H4 (cell line): ENCODE measurements at places on chromosomes 1 and 21. TPM values are rescaled to one million over a fixed set of nuclear protein-coding genes. Genes with fewer than 3 reads are reported as not detected.

Gene HUNK
- 1.5 and 1.9 TPM in 2 replicates for total RNA-seq

Gene FAM72D
- total RNA-seq: 3.8 TPM in 2 replicates

Gene SERINC2
- total RNA-seq: 9.9 and 15.0 TPM in 2 replicates

Gene CELF3
- total RNA-seq: not detected in 2 replicates

Gene LCE6A
- total RNA-seq: not detected in 2 replicates

Gene ELAPOR1
- 1.1 TPM in 2 replicates for total RNA-seq

Gene SPATA45
- 0.75 TPM in 1 of 2 replicates, not detected in the other for total RNA-seq

Gene ZNF683
- total RNA-seq: not detected in 2 replicates

DNA sequence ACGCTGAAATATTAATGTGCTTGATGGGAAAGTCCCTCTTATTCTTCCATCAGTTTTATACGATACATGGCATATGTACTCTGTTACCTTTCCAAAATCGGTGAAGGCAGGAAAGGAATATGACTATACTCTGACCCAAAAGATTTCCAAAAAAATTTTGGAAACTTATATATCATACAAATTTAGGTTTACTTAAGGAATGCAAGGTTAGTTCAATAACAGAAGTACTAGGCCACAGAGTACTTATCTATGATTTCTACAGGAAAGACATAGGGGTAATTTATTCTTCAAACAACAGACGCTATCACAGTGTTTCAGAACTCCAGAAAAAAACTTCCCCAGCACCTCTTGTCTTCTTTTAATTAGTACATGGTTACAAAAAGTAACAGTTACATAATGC, 84.8 kb downstream of the COP1 start:
- no peak for DNase-seq

DNA sequence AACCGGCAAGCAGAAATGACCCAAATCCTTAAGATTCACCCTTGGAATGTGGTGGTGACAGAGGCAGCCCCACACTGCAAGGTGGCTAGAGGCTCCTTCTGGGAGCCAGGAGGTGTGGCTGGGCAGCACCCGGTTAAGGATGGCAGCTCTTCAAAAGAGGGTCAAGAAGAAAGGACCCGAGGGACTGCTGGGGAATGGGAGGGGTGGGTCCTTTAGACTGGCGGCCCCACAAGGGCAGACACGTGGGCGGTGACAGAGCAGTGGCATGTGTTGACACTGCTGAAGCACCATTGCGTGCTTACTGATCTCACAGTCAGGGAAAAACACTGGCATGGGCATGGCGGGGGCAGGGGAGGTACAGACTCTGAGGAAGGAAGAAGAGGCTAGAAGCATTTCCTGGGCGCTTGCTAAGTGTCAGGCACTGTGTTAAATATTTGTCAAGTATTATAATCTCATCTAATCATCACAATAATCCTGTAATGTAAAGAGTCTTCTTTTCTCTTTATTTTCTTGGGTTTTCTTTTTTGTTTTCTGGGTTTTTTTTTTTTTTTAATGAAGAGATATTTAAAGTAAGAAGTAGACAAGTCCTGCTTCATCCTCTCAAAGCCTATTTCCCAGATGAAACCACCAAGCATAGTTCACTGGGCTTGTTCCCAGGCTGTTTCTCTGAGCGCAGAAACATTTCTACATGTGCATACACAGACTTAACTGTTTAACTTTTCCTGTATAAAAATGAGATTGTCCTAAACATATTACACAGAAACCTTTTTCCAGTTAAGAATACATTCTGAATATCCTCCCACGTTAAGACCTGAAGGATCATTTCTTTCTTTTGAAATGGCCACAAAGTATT, 165.8 kb upstream of the EDN2 start:
- DNase-seq: peak; percentile 71

GRCh38 chr1:226023735-226024134, 24.6 kb upstream of the SDE2 start:
- DNase-seq: no peak

- DNase-seq: no peak
These were observed 35.3 kb upstream of the DMRTA2 start for GRCh38 chr1:50458507-50458906.

DNA sequence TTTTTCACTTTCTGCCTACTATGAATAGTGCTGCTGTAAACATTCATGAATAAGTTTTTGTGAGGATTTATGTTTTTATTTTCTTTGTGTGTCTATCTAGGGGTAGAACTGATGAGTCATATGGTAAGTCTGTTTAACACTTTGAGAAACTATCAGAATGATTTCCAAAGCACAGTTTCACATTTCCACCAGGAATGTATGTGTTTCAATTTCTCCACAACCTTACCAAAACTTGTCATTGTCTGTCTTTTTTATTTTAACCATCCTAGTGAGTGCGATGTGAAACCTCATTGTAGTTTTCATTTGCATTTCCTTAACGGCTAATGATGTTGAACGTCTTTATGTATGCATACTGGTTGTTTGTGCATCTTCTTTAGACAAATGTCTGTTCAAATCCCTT, 23.5 kb downstream of the RNASEL start:
- DNase-seq: no peak

- peak; percentile 81 for DNase-seq
These were observed 32.1 kb upstream of the KCNE1 start for GRCh38 chr21:34544032-34544496.

DNA sequence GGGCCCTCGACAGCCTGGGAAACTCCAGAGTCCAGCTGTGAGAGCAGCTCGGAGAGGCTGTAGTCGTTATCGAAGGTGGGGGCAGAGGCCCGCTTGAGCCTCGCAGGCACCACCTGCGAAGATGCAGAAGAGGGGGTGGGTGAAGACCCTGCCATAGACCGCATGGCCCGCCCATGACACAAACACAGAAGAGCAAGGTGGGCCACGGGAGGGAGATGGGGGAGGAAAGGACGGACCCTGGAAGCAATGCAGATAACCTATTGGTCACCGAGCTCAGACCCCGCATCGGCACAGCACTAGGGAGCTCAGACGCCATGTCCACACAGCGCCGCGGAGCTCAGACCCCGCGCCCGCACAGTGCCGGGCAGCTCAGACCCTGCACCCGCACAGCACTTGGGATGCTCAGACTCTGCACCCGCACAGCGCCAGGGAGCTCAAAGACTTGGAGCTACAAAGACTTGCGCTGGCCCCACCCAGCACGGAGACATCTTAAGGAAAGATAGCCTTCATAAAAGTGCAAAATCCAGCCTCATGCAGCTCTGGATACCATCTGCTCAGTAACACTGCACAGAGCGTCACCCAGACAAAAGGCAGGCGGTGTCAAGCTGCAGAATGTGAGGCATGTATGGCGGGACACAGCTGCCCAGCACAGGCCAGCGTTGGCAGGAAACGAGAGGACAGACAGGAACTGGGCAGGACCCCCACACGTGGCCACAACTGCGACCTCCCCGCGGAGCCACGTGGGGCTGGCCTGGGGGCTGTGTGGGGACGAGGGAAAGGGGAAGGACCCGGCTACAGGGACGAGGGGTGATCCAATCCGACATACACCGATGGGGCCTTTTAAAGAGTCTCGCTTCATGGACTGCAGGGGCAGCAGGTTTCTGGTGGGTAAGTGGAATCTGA, 22.6 kb downstream of the RIPK4 start:
- DNase-seq: no peak

GRCh38 chr1:162660574-162660973, 28.3 kb downstream of the DDR2 start:
- DNase-seq: no peak

DNA sequence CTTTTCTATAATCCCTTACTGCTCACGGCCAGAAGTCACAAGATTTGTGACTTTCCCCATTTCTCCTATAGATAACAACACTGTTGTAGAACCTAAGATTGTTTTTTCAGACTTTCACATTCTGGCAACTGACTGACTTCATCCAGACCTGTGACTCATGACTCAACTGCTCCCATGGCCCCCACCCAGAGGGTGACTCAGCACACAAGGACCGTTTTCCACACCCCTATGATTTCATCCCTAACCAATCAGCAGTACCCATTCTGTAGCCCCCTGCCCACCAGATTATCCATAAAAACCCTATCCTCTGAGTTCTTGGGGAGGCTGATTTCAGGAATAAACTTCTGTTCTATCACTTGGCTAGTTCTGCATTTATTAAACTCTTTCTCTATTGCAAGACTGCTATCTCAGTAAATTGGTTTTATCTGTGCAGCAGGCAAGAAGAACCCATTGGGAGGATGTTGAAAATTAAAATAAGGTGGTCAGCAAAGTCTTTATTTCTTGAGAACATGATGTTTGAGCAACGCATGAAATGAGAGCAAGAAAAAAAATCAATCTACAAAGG, 79.7 kb downstream of the NGF start:
- no peak for DNase-seq

- DNase-seq: no peak
These were observed 81.1 kb downstream of the TENT5C start for GRCh38 chr1:117686907-117687306.

DNA sequence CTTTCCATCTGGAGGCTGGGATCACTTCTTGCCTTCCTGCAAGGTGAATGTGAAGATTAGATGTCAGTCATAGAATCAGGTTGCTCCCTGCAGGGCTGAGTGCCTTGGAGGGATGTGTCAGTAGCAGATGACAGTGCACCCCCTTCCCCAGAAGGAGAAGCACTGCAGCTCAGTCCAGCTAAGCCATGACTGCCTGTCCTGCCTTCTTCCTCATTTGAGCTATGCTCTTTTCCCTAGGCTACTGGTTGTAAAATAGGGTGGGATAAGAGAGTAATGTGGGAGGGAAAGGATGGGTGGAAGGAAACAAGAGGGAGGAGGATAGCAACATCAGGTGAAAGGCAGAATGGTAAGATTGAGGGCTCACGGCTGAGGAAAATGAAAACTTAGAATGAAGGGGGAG, 11.1 kb upstream of the FABP3 start:
- DNase-seq: no peak

GRCh38 chr21:40056031-40056430, 188.8 kb downstream of the PCP4 start:
- no peak for DNase-seq

GRCh38 chr1:47367651-47368050, 34.1 kb downstream of the CMPK1 start:
- no peak for DNase-seq

- no peak for DNase-seq
These were observed 87.6 kb downstream of the LEPR start for GRCh38 chr1:65508051-65508450.

DNA sequence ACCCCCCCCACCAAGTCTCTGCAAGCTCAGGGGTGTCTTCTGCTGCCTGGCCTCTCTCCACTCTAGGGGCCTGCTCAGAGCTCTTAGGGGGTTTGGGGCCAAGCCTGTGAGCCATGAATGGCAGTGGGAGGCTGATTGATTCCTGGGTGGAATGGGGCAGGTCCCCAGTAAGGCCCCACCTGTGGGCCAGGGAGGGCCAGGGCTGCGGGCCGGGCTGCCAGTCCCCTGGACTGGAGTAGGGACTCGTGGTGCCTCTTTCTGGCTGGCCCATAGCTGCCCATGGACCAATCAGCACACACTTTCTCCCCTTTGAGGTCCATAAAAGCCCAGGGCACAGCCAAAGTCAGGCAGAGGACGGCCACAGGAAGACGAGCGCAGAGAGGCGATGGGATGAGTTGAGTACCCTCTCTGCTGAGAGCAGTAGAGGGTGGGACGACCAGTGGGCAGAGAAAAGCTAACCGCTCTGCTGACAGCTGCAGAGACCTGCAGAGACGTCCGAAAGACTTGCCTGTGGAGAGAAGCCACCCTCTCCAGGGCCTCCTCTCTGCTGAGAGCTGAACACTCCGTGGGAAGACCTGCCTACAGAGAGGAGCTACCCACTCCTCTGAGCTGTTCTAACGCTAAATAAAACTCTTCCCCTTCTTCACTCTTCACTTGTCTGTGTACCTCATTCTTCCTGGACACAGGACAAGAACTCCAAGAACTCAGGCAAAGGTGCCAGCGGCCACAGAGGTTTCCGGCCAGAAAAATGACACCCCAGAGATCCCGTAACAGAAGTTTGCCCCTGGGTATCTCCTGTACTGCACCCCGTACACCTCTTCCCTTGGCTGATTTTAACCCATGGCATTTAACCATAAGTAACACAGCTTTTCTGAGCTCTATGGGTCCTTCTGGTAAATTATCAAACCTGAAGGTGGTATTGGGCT, 38.2 kb upstream of the TARDBP start:
- DNase-seq: no peak

DNA sequence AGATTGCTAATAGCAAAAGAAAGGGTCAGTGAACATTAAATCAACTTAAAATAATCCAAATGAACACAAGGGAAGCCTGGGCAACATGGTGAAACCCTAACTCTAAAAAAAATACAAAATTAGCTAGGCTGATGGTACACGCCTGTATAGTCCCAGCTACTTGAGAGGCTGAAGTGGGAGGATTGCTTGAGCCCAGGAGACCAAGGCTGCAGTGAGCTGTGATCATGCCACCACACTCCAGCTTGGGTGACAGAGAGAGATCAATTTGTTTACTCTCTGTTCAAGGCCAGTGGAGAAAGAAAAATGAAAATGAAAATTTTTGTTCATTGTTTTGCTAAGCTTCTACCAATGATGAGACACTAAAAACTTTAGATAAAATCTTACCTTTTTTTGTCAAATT, 24.8 kb downstream of the WDR47 start:
- DNase-seq: no peak

DNA sequence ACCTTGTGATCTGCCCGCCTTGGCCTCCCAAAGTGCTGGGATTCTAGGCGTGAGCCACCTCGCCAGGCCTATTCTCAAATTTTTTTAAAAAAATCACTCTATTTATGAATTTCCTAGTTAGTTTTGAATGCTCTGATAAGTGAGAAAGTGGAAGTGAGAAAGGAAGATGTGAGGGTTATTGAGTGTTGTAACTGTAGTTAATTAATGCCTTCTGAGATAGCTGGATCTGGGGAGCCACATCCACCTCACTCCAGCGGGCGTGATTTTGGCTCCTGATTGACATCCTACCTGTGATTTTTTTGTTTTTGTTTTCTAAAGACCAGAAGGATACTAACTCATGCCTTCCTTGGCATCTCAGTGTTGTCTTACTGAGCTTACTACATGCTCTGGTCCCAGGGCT, 65.6 kb downstream of the ST3GAL3 start:
- no peak for DNase-seq

- DNase-seq: peak; percentile 75
These were observed 6.7 kb downstream of the UROD start for GRCh38 chr1:45018599-45019230.

- DNase-seq: no peak
These were observed 83.1 kb downstream of the DESI2 start for GRCh38 chr1:244735876-244736561.

- DNase-seq: no peak
These were observed 708 bp downstream of the PRDM2 start for GRCh38 chr1:13700521-13701270.

GRCh38 chr1:40844079-40844478, 18.1 kb downstream of the CITED4 start:
- DNase-seq: no peak

GRCh38 chr21:40647706-40648105, 199.3 kb downstream of the DSCAM start:
- no peak for DNase-seq

- DNase-seq: no peak
These were observed 77.2 kb upstream of the EFHD2 start for GRCh38 chr1:15332525-15332924.
